ENCODE measurements at places on chromosomes 12 and 14. TPM values are rescaled to one million over a fixed set of nuclear protein-coding genes. Genes with fewer than 3 reads are reported as not detected.

DUSP6 gene
- 50.0 TPM for total RNA-seq

MYF5 gene
- not detected for total RNA-seq

GRCh38 chr12:125440399-125440798 is 375.2 kb downstream of the AACS start:
- H3K4me3 ChIP-seq, result no peak overlapping the region
- no peaks in the 10 kb centered on the region for H3K4me1 ChIP-seq
- no peak for DNase-seq
- no peaks in the 10 kb centered on the region for H3K27me3 ChIP-seq

AVPR1A gene
- not detected for total RNA-seq

GRCh38 chr14:73502017-73502619 is 11.4 kb downstream of the RIOX1 start:
- no peaks in the 10 kb centered on the region for H3K27me3 ChIP-seq
- H3K36me3 ChIP-seq, result no peaks in the 10 kb centered on the region
- DNase-seq, result peak; percentile 78
- H3K4me1 ChIP-seq, result no peaks in the 10 kb centered on the region

OR11G2 gene
- not detected for total RNA-seq

DNA sequence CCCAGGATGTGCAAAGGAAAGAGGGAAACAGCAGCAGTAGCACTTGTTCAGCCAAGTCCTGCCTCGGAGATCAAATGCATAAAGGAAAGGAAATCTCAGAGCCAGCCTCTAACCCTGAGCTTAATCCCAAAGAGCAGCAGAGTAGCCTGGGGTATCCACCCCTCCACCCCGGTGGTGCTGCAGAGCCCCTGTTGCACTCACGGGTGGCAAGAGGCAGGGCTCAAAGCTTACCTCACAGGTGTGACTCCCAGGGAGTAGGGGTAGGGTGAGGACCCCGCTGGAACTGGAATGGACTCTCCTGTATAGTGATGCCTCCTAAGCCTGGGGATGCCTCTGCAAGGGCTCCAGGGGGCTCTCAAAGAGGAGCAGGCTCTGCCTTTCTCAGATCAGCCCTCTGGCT is 211.1 kb downstream of the CACNA1C start:
- no peaks in the 10 kb centered on the region for H3K36me3 ChIP-seq
- no peaks in the 10 kb centered on the region for H3K27me3 ChIP-seq
- H3K27ac ChIP-seq, result peak overlapping the region; percentile 86
- peaks cover 61% of the 10 kb centered on the region for H3K4me1 ChIP-seq

DNA sequence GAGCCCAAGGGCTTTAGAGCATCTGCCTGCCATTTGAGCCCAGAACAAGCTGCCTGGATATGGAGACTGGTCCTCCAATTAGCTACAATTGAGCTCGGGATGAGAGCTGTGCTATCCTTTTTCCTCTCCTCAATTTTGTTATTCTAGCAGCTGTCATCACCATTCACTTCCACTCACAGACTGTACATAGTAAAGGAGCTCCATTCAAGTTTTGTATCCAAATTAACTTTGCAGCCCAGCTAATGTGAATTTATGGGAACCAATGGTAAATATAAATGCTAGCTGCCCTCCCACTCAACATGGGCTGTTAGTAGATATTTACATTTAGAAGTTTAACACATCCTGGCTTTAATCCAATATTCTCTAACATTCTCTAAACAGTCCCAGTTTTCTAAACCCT is 44.6 kb downstream of the BMP4 start:
- no peak for DNase-seq
- H3K4me1 ChIP-seq, result no peaks in the 10 kb centered on the region
- H3K36me3 ChIP-seq, result no peaks in the 10 kb centered on the region
- H3K4me3 ChIP-seq, result no peak overlapping the region
- H3K27me3 ChIP-seq, result no peaks in the 10 kb centered on the region

PGAM5 gene
- total RNA-seq, result 27.1 TPM

KITLG gene
- 64.6 TPM for total RNA-seq

SAMD15 gene
- 0.33 TPM for total RNA-seq

GLIPR1L2 gene
- total RNA-seq, result 0.33 TPM

- no peaks in the 10 kb centered on the region for H3K4me1 ChIP-seq
- no peaks in the 10 kb centered on the region for H3K27me3 ChIP-seq
- H3K4me3 ChIP-seq, result no peak overlapping the region
- no peak overlapping the region for H3K27ac ChIP-seq
- no peaks in the 10 kb centered on the region for H3K36me3 ChIP-seq
These were observed 322.4 kb downstream of the BCL11B start for GRCh38 chr14:98949481-98950135.

DNA sequence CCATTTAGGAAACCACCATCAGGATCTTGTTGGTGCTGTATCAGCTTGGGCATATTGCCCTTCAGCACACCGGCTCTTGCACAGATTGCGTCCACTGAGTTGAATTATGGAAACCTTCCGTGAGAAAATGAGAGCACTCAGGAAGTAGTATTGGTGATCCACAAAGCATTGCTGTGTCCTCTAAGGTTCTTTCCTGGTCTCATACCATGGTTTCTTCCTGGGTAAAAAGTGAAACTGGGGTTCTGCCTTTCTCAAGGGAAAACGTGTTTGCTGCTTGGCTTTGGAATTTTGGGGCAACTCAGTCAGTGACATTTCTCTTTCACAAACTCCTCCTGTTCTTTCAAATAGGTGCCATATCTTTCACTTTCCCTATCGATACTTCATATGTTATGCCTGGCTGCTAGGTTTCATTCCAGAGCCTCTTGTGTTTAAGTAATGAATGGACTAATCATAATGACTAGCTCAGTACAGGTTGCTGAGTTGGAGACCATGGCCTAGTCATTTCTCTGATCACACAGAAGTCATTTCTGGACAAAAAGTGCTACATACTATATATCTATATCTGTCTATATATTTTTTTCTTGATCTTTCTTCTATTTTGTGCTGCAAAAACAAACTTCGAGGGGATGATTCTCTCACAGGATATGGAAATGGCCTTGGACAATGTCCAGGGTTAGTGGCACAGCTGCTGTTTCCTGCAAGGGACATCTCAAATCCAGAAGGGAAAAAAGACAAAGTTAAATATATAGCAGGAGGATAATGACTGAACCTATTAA is 423.4 kb downstream of the ZFP36L1 start:
- no peaks in the 10 kb centered on the region for H3K27me3 ChIP-seq
- no peak for DNase-seq
- peaks cover 6% of the 10 kb centered on the region for H3K4me1 ChIP-seq
- no peaks in the 10 kb centered on the region for H3K36me3 ChIP-seq
- no peak overlapping the region for H3K27ac ChIP-seq

WNT5B gene
- total RNA-seq, result 40.3 TPM

VAMP1 gene
- 20.3 TPM for total RNA-seq

- DNase-seq, result peak; percentile 5
- no peaks in the 10 kb centered on the region for H3K27me3 ChIP-seq
- no peak overlapping the region for H3K4me3 ChIP-seq
- no peaks in the 10 kb centered on the region for H3K4me1 ChIP-seq
- no peak overlapping the region for H3K27ac ChIP-seq
- H3K36me3 ChIP-seq, result no peaks in the 10 kb centered on the region
These were observed 8.8 kb upstream of the CHGA start for GRCh38 chr14:92914087-92914656.

SERPINA5 gene
- not detected for total RNA-seq

- no peaks in the 10 kb centered on the region for H3K36me3 ChIP-seq
- DNase-seq, result peak; percentile 63
- no peaks in the 10 kb centered on the region for H3K27me3 ChIP-seq
- peaks cover 7% of the 10 kb centered on the region for H3K4me1 ChIP-seq
These were observed 32.9 kb downstream of the LGR5 start for GRCh38 chr12:71472441-71472911.

TMTC1 gene
- total RNA-seq, result 222 TPM

DNA sequence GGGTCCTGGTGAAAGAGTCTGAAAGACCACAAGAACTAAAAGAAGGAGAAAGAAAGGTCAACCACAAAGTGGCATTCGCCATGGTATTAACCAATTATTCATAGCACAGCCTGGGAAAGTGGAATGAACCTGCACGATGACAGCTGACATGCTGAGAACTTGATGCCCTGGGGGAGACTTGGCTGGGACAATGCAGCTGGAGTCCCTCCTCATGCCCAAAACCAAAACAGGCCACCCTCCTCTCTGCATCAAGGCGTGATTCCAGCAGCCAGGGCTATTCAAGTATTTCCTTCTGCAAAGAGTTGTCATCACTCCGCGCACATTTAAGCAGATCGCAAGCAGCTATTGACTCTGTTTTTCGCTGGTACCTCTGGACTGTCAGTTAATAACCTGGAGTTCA is 167.1 kb upstream of the NOS1 start:
- no peaks in the 10 kb centered on the region for H3K27me3 ChIP-seq
- H3K27ac ChIP-seq, result no peak overlapping the region
- no peak overlapping the region for H3K4me3 ChIP-seq
- H3K4me1 ChIP-seq, result no peaks in the 10 kb centered on the region
- DNase-seq, result no peak

- H3K27ac ChIP-seq, result no peak overlapping the region
- H3K4me1 ChIP-seq, result no peaks in the 10 kb centered on the region
- H3K27me3 ChIP-seq, result peaks cover 3% of the 10 kb centered on the region
- H3K4me3 ChIP-seq, result no peak overlapping the region
These were observed 11.7 kb upstream of the DAAM1 start for GRCh38 chr14:59176765-59177164.

- H3K4me3 ChIP-seq, result peak overlapping the region; percentile 79
- H3K4me1 ChIP-seq, result no peaks in the 10 kb centered on the region
- H3K27me3 ChIP-seq, result peaks cover 6% of the 10 kb centered on the region
- no peaks in the 10 kb centered on the region for H3K36me3 ChIP-seq
These were observed 4.2 kb upstream of the TRHDE start for GRCh38 chr12:72267974-72268373.

DNA sequence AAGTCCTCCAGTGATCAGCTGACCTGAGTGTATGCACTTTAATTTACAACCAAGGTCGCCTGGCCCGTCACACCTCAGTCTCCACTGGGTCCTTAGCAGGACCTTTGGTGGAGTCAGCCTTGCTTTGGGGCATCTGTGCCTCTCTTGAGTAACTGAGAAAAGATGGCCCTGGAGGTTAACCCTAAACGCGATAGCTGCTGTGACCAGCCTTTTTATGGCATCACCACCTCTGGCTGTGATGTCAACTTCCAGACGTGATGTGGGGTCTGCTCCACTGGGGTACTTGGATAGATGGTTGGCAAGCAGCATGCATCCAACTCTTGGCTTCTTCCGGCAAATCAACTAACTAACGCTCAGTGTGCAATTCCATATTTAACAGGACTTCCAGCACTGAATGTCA is 122.8 kb upstream of the RTL1 start:
- no peaks in the 10 kb centered on the region for H3K27me3 ChIP-seq
- H3K4me1 ChIP-seq, result no peaks in the 10 kb centered on the region
- no peak for DNase-seq
- no peak overlapping the region for H3K4me3 ChIP-seq

- no peak overlapping the region for H3K27ac ChIP-seq
- no peaks in the 10 kb centered on the region for H3K4me1 ChIP-seq
- peak; percentile 17 for DNase-seq
These were observed 75.5 kb upstream of the DCD start for GRCh38 chr12:54723379-54724256.

RNASE3 gene
- not detected for total RNA-seq

DNA sequence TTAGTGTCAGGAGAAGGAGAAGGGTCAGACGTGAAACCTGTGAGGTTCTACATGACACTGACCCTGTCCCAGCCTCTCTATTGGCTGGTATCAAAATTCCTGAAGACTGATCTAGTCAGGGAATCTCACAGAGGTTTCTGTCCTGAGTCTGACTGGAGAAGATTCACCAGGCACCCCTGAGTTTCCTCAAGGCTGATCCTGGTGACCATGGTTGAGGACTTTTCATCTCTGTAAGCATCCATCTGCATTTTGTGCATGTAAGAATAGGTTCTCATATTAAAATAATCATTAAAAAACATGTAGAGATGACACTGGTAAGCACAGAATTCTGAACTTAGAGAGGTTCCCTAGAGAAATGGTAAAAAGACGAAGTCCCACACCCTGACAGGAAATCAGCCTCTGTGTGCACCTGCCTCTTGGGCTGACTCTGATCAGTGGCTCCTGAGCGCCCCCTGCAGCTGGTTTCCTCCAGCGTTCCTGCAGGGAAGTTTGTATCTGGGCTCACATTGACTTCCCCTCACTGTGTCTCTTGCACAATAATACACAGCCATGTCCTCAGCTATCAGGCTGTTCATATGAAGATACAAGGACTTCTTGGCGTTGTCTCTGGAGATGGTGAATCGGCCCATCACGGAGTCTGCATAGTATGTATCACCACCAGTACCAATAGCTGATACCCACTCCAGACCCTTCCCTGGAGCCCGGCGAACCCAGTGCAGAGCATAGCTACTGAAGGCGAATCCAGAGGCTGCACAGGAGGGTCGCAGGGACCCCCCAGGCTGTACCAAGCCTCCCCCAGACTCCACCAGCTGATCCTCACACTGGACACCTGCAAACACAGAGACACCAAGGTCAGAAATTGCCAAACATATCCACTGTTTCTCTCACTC is 991.9 kb downstream of the TMEM121 start:
- no peak overlapping the region for H3K4me3 ChIP-seq
- no peaks in the 10 kb centered on the region for H3K4me1 ChIP-seq
- DNase-seq, result no peak
- H3K36me3 ChIP-seq, result no peaks in the 10 kb centered on the region

- no peak overlapping the region for H3K4me3 ChIP-seq
- H3K36me3 ChIP-seq, result no peaks in the 10 kb centered on the region
- no peak for DNase-seq
- H3K27ac ChIP-seq, result no peak overlapping the region
These were observed 193.7 kb downstream of the KIF26A start for GRCh38 chr14:104331871-104332605.

DNA sequence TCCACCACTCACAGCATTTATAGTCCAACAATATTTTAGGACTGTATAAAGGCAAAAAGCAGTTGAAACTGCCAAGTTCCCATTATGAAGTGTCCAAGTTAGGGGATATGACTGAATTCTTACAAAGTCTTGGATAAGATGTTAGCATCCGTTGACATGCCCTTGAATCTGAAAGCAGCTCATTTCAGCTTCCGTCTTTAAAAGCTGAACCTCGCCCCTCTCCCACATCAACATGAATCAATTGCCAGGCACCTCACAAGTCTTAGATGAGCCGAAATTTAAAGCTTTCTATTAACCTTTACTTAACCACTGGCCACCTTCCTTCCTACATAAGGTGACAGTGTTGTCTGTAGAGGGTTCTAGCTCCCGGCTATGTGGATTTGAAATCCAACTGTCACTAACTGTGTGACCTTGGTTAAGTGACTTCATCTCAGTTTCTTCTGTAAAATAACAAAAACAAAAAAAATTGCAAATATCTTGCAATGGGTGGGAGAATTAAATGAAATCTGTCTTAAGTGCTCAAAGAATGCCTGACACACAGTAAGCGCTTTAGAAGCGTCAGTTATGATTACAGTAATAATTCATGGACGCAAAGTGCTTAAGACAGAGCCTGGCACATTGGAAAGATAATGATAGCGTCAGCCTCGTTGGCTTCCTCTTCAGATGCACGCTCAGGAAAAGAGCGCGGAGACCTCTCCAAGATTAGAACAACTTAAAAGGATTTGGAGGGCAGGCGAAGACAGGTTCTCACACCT is 1.2 kb downstream of the PPP1CC start:
- H3K4me3 ChIP-seq, result peak overlapping the region; percentile 75
- H3K36me3 ChIP-seq, result no peaks in the 10 kb centered on the region
- peak overlapping the region; percentile 73 for H3K27ac ChIP-seq
- H3K27me3 ChIP-seq, result no peaks in the 10 kb centered on the region
- peak; percentile 44 for DNase-seq

GRCh38 chr12:107447336-107447735 is 238.3 kb upstream of the PWP1 start:
- H3K36me3 ChIP-seq, result no peaks in the 10 kb centered on the region
- no peak overlapping the region for H3K27ac ChIP-seq
- H3K4me1 ChIP-seq, result no peaks in the 10 kb centered on the region
- H3K4me3 ChIP-seq, result no peak overlapping the region
